ENCODE measurements at places on chromosomes 16 and 17.

DNA sequence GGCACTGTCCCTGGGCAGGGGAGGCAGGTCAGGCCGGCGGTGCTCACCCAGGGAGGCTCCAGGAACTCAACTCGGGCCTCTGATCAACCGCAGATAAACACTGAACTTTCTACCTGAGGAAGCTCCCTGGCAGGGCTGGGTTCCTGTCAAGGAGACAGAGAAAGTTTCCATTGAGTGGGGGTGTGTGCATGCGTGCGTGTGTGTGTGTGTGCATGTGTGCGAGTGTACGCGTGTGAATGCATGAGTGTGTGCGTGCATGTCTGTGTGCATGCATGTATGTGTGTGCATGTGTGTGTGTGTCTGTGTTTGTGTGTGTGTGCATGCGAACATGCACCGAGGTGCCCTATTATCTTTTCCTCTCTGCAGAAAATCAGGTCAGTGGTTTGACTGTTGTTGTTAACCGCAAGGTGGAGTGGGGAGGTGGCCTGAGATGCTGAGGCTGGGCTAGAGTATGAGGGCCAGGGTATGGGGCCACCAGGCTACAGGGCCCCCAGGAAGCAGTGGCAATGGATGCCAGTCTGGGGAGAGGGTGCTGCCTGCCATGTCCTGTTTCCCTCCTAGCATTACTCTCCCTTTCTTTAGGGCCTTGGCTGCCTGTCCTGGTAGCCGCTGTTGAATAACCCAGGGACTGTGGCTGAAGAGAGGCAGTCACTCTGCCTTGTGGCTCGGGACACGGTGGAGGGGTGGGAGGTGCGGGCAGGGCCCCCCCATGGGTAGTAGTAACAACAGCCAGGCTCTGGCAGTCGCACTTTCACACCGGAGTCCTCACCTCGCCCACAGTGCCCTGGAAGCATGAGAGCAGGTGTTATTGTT, 24.0 kb downstream of the CCR7 start:
- DNase-seq: no peak

DNA sequence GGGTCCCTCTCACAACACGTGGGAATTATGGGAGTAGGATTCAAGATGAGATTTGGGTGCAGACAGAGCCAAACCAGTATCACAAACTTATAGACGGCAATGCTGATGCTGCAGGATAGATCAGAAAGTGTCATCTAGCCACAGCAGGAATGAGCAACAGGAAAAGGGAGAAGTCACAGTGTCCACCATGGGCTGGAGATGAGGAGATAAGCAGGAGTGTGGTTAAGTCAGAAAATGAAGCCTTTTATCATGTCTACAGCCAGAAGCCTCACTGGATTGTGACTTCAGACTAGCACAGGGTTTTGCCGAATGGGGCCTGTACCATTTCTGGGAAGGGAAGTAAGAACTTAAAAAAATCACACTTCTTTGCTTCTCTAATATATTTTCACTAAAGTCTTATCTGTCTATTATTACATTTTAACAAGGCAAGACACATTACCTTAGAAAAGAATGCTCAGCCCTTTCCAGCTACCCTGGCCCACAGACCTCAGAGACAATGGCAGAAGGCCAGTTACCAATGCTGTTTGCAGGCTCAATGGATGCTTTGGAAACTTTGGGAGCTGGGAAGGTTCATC, 490.2 kb upstream of the SALL1 start:
- peak; percentile 64 for DNase-seq

GRCh38 chr17:49830605-49831004, 17.3 kb downstream of the TAC4 start:
- no peak for DNase-seq

DNA sequence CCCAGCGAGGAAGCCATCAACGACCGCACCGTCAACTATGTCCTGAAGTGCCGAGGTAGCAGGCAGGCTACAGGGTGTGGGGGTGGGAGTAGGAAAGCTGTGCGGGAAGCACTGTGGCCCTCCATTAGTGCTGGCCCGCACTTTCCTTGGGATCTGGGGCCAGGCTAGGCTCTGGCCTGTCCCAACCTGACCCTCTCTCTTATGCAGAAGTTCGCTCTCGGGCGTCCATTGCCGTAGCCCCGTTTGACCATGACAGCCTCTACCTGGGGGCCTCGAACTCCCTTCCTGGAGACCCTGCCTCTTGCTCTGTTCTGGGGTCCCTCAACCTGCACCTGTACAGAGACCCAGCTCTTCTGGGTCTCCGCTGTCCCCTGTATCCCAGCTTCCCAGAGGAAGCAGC, 8.6 kb downstream of the PLEKHG4 start:
- no peak for DNase-seq

- DNase-seq: no peak
These were observed 235.6 kb upstream of the GSE1 start for GRCh38 chr16:85377388-85378144.

DNA sequence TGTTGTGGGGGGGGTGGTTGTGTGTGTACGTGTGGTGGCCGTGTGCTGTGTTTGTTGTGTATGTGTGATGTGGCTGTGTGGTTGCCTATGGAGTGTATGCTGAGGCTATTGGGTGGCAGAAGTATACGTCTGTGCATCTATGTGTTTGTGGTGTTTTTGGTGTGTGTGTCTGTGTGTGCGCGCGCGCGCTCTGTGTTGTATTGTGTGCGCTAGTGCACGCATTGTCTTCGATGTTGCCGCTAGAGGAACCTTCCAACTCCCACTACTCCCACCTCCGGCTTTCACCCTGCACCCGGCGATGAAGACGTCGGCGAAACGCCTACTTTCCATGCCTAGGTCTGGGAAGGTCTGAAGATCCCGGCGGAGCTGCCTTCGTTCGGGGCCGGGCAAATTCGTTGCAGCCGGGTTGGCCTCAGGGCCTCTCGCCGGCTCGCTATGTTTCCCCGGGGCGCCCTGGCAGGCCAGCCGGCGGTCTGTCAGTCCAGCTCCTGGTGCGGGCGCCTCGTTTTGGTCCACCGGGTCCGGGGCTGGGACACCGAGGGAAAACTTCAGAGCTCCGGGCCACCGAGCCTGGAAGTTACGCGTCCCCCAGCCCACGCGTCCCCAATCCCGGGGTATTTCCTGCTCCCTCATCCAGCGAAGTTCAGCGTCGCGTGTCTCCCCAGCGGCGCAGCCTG, 5.2 kb upstream of the DLX4 start:
- no peak for DNase-seq

- no peak for DNase-seq
These were observed 239.2 kb upstream of the MAF start for GRCh38 chr16:79839466-79840341.

Measured in vagina (tissue), 2 donors.